Amniotic epithelial cell (primary cell): ENCODE measurements at places on chromosomes 5 and 9.
A peak's percentile ranks its signal among the peaks of the same experiment; 100 is the strongest.

DNA sequence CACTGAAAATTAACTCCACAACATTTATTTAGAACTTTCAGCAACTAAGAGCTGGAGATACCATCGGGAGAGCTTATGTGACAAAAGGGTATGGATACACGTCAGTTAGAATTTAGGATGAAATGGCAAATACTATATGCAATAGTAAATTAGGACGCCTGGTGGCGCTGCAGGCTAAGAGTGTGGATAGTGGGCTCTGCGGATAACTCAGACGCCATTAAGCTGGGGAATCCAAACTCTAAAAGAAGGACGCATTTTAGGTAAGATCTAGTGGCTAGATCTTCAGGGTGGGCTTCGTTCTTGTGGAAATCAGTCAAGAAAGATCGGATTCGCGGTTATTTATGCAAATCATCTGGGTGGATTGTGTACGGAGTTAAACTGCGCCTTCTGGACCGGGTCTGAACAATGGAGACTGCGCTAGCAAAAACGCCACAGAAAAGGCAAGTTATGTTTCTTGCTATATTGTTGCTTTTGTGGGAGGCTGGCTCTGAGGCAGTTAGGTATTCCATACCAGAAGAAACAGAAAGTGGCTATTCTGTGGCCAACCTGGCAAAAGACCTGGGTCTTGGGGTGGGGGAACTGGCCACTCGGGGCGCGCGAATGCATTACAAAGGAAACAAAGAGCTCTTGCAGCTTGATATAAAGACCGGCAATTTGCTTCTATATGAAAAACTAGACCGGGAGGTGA lies at the start of gene PCDHB5:
TSS of gene PCDHB5 (plus strand) at position 177 of the 688 bp plus-strand sequence. CDS start at position 406, 229 bp downstream.
- DNase-seq, result peak; percentile 0

- no peak for DNase-seq
These were observed 49.6 kb downstream of the SECISBP2 start for GRCh38 chr9:89367726-89368437.

- no peak for DNase-seq
These were observed 7.8 kb upstream of the LCN1 start for GRCh38 chr9:135513351-135513846.

GRCh38 chr5:56168066-56168478 lies 65.1 kb downstream of the ANKRD55 start:
- peak; percentile 86 for DNase-seq

- no peak for DNase-seq
These were observed 64.8 kb downstream of the GRIN3A start for GRCh38 chr9:101673642-101674041.

DNA sequence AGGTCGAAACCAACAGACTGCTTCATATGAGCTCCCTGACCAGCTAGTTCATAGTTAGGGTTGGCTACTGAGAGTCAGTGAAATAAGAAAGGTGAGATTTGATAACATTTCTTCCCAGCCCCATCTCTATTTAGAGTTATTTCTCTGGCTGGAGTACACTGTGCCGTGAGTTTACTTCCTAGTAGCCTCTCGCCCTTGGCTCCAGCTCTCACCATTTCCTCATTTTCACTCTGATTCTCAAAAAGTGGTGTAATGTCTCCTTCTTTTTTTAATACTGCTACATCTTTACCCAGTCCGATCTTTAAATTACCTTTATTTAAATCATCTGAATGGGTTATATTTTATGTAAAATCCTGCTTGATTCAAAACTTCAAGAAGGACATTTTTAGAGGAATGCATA lies 100.4 kb upstream of the FAM174A start:
- DNase-seq, result no peak
